ENCODE measurements at places on chromosomes 11 and 22.

GRCh38 chr11:93288079-93288478 lies 42.5 kb upstream of the DEUP1 start:
- no peak for DNase-seq

- DNase-seq: no peak
Measured at GRCh38 chr11:58358969-58359368, at the start of gene OR5B17. Gene OR5B17, minus strand, starts transcription at chr11:58359069. Its CDS starts 0 bp downstream, at chr11:58359069.

DNA sequence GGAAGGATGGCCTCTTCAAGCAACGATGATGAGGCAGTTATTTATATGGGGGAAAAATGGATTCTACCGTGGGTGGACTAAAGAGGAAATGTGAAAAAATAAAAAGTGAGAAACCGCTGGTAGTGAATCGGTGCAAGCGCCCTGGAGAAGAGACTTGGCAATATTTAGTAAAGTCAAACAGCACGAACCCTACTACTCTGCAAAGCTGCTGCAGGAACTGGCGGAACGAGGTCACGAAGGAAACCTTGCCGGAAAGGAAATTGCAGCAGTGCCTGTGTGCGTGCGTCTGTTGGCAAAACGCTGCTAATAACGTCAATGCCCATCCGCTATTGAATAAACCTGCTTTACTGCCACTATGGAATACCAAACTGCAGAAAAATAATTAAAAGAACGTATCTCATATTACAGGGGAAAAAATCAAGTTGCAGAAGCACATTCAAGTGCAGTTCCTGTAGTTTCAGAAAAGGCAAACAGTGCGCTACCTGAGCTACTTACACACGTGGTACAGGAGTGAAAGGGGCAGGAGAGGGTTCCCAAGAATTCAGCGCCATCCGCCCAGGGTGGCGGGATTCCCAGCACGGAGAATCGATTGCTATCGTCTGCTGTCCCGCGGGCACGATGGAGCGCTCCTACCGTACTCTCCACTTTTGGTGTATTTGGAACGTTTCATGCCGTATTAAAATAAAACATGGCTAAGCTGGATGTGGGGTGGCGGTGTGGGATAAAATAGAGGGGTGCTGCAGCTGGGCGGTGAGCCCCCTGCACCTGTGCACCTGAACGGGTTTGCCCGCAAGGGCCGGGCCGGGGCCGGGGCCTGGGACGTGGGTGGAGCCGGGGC lies 585 bp upstream of the NADSYN1 start:
- no peak for DNase-seq

GRCh38 chr11:106852779-106853178 lies 165.5 kb downstream of the GUCY1A2 start:
- DNase-seq: no peak

GRCh38 chr11:101428918-101429317 lies 154.9 kb downstream of the TRPC6 start:
- DNase-seq: no peak

DNA sequence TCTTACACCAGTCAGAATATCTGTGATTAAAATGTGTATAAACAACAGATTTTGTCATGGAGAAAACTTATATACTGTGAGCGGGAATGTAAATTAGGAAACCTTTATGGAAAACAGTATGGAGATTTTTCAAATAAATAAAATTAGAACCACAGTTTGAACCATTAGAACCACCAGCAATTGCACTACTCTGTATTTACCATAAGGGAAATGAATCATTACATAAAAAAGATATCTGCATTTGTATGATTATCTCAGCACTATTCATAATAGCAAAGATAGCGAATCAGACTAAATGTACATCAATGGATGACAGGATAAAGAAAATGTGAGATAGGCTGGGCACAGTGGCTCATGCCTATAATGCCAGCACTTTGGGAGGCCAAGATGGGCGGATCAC lies 7.4 kb upstream of the OR52N4 start:
- DNase-seq: no peak

- no peak for DNase-seq
Measured at GRCh38 chr11:57180081-57180561, 1.6 kb upstream of the LRRC55 start.

DNA sequence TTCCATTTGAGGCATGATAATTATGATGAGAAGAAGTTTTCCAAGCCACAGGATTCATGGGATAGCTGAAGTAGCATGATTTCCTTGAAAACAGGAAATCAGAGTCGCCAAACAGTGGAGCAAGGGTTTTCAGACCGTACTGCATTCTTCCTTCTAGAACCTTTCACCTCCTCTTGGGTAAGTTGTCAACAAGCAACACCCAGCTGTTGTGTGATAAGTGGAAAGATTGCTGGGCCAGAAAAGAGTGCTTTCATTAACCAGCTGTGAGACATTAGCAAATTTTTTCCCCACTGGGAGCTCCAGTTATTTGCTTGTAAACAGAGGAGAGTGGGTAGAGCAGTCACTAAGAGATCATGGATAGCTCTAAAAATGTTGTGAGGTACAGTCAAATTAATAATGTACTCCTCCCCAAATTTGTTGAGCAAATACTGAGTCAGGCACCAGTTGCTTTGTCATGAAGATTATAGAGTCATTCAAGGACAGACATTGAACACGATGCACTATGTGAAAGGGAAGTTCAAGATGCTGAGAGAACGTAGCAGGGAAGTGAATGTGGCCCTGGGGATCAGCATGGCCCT lies 11.7 kb upstream of the MPEG1 start:
- no peak for DNase-seq

- no peak for DNase-seq
Measured at GRCh38 chr11:107570015-107570414, 4.5 kb upstream of the ALKBH8 start.

- DNase-seq: no peak
Measured at GRCh38 chr11:42444406-42444805, 867.4 kb upstream of the API5 start.

DNA sequence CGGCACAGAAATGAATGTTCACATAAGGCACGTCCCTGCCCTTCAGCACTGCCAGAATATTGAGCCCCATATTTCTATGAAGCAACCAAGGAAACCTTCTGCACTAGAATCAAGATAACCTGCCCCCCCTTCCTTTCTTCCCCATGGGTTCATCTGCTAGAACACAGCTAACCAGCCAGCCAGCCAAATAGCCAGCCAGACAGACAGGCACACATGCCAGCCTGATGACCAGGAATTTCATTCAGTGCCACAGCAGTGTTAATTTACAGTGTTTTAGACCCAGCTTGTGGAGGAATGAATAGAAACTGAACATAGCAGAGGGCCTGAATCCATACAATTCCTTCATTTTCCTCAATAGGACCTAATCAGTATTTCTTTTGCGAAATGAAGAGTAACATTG lies 57.0 kb downstream of the TENM4 start:
- DNase-seq: no peak

GRCh38 chr22:49502126-49502826 lies 325.4 kb downstream of the BRD1 start:
- DNase-seq: no peak

GRCh38 chr22:48807155-48807554 lies 1020.5 kb downstream of the BRD1 start:
- DNase-seq: peak; percentile 63

- DNase-seq: no peak
Measured at GRCh38 chr22:45758603-45759002, 87.0 kb downstream of the ATXN10 start.

GRCh38 chr22:21652547-21653545 lies 10.7 kb downstream of the SDF2L1 start:
- no peak for DNase-seq

GRCh38 chr22:26983311-26983710 lies 325.9 kb downstream of the MIAT start:
- DNase-seq: no peak

DNA sequence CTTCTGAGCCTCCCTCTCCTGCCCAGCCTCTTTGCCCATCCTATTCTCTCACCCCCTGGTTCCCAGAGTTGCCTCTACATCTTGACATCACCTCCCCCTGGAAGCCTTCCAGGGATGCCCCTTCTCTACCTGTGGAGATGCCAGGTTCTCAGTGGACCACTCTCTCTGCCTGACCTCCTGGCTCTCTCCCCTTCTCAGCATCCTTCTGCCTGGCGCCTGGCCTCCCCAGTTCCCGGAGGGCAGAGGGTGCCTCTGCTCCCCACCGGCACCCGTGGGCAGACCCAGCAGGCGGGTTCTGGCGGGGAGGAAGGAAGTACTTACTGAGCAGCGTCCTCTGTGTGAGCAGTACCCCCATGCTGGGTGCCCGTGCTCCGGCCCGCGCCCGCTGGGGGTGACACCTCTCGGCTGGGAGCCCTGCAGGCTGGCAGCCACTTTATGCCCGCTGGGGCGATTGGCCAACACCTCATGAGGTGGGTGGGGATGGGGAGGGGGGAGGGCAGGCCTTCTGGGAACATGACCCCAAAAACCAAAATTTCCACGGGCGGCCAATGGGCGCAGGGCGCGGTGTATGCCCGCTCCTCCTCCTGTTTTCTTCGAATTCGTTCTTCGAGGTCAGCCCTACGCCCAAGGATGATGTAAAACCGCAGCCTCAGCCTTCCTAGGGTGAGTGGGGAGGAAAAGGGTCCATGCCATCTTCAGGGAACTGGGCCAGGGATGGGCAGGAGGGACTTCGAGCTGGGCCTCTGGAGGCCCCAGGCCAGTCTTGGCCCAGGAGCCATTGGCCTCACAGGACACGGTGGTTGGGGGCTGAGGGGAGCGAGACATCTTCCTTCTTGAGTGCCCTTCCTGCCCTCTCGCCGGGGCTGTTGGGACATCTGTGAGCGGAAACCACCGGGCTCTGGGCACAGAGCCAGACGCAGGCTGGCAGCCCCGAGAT lies at the start of gene OSM:
Gene OSM, minus strand, starts transcription at position 407 of the 937 bp plus-strand sequence. Its CDS starts 52 bp downstream, at position 355.
- no peak for DNase-seq

DNA sequence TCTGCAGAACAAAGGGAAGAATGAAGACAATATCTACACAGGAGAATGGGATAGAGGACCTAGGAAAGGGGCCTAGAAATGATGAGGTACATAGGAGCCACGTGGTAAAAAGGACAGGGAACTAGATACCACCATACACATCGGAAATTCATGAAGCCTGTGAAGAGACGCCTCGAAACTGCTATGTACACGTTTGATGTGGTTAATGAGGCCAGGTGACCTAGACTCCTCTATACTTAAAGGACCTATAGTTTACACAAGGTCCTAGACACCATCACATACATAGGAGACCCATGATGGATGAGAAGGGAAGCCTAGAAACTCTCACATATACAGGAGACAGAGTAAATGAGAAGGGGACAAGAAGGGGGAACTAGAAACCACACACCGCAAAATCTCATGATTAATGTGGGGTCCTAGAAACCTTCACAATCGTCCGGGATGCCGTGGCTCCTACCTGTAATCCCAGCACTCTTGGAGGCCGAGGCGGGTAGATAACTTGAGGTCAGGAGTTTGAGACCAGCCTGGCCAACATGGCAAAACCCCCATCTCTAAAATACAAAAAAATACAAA lies 23.8 kb downstream of the RHBDD3 start:
- no peak for DNase-seq

GRCh38 chr11:116162086-116162885 lies 610.5 kb downstream of the BUD13 start:
- DNase-seq: no peak

- DNase-seq: no peak
Measured at GRCh38 chr22:27679693-27680488, 121.7 kb downstream of the MN1 start.

GRCh38 chr11:60005360-60005759 lies 11.6 kb upstream of the OOSP4B start:
- DNase-seq: no peak

DNA sequence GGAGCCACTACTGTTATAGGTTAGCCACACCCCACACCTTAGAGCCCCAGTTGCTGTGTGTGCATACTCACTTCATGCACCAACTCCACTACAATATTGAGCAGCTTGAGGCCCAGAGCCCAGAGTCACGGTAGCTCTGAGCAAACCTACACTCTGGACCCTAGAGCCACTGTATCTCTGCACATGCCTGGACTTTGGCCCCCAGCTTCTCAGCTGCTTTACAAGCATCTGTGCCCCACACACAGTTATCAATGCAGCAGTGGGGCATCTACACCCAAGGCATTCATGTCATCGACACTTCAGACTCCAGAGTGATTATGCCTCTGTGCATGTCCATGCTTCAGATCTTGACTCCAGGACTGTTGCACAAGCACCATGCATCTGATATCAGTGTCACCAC lies 2.3 kb upstream of the OR5B12 start:
- DNase-seq: no peak

- DNase-seq: no peak
Measured at GRCh38 chr11:57379732-57380131, 1.2 kb downstream of the PRG3 start.

DNA sequence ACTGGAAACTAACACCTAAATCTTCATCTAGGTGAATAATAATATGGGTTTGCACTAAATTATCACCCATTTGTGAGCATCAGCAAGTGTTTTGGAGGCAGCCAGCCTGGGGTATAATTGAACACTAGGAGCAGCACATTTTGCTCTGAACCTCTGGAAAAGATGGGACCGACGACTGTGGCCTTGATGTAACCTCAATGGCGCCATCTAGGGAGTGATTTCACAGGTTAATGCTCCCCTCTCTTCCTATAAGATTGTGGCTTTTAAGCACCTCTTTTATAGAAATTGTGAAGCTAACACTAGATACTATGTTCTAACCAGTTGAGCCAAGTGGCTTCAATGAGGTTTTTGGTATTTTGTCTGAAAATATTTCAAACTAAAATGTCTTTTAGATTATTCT lies 203.7 kb downstream of the NELL1 start:
- DNase-seq: no peak

- no peak for DNase-seq
Measured at GRCh38 chr11:36411202-36411640, 98.9 kb downstream of the TRAF6 start.

- no peak for DNase-seq
Measured at GRCh38 chr11:134372961-134373360, 39.1 kb downstream of the B3GAT1 start.

DNA sequence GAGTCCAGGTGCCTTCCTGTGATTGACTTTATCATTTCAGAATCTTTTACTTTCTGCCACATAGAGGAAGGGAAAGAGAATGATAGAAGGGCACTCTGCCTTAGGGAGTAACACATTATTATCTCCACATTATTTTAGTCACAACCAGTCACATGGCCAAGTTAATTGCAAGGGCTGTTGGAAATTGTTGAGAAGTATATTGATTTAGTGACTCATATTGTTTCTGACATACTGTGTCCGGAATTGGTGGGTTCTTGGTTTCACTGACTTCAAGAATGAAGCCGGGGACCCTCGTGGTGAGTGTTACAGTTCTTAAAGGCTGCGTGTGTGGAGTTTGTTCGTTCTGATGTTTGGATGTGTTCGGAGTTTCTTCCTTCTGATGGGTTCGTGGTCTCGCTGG lies 8.7 kb downstream of the OR51B4 start:
- no peak for DNase-seq

GRCh38 chr11:12147827-12148226 lies 37.4 kb downstream of the MICAL2 start:
- DNase-seq: no peak

Measured in anterior cingulate cortex (tissue), 58 donors.